Stimulated activated CD8-positive, alpha-beta memory T cell treated with anti-CD3 and anti-CD28 coated beads, Interleukin-15, amount 100 ng/mL, for 1 hour (primary cell): ENCODE measurements at places on chromosomes 16 and 17.

DNA sequence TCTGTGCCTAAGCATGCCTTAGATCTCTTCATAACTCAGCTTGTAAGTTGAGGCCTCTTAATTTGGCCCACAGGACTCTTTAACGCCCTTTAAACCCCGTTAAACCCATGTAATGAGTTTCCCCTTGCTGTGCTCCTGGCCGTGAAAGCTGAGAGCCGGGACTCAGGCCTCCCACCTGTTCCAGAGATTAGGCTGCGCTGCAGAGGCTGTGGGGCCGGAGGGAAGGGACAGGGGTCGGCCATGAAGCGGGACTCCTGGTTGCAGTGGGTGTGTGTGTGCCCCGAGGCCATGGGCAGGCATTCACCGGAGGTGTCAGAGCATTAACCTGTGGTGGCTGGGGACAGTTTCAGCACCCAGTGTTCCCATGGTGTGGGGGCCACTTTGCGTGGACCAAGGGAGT is 150.8 kb upstream of the IRX3 start:
- DNase-seq, result no peak

DNA sequence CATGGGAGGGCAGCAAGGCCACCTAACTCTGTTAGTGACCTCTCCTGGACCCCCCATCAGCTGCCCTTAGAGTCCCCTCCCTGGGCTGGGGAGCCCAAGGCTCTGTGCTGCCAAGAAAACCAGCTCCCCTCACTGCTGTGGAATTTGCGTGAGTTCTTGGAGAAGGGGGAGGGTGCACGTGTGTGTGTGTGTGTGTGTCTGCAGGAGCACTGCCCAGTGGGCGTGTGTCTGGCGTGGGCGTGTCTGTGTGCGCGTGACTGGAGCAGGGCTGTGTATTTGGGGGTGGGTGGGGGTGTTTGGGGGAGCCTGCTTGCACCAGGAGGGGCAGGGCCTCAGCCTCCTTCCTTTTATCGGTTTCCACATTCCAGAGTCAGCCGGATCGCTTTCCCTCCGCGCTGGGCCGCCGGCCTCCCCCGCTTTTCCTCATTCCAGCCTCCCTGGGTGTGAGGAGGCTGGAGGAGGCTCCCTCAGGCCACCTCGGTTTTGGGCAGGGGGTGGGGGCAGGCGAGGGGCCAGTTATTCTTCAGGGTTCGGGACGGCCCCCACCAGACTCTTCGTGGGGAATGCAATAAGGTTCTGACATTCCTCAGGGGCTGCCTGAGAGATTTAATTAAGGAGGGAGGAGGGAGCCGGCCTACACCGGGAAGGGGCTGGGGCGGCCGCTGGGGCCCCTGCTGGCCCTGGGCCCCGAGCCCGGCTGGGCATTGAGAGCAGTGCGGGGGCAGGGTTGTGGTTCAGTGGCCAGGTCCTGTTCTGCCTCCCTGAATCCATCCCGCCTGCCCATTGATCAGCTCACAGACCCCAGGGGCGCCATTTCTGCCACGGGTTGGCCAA is 2.5 kb downstream of the VASN start:
- no peak for DNase-seq

DNA sequence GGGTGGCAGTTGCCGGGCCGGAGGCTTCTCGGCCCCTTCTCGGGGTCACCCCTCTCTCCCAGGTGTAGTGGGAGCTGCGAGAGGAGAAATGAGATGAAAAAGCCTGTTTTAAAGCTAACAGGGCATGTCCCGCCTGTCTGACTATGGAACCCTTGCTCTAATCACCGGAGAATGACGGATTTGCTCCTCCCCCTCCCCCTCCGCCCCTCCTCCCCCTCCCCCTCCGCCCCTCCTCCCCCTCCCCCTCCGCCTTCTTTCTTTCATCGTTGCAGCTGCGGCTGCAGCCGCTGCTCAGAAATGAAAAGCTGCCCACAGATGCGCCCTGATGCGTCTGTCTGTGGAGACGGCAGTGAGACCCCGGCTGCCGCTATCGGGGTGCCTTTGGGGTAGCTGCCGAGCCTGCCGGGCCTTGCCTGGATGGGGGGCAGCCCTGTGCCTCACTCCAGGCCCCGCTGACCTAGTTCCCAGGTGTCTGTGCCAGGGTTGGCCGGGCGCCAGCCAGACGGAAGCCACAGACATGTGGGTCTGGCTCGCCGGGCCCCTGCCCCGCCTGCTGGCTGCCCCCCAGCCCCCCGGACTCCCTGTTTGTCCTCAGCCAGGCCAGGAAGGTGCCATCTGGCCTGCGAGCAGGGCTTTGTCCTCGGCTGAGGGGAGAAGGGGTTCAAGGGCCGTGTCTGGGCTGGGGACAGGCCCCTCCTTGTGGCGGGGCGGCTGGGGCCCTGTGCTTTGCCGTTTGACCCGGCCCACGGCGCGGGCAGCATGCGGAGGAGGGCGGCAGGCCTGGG is 37.7 kb downstream of the GINS2 start:
- no peak for DNase-seq

DNA sequence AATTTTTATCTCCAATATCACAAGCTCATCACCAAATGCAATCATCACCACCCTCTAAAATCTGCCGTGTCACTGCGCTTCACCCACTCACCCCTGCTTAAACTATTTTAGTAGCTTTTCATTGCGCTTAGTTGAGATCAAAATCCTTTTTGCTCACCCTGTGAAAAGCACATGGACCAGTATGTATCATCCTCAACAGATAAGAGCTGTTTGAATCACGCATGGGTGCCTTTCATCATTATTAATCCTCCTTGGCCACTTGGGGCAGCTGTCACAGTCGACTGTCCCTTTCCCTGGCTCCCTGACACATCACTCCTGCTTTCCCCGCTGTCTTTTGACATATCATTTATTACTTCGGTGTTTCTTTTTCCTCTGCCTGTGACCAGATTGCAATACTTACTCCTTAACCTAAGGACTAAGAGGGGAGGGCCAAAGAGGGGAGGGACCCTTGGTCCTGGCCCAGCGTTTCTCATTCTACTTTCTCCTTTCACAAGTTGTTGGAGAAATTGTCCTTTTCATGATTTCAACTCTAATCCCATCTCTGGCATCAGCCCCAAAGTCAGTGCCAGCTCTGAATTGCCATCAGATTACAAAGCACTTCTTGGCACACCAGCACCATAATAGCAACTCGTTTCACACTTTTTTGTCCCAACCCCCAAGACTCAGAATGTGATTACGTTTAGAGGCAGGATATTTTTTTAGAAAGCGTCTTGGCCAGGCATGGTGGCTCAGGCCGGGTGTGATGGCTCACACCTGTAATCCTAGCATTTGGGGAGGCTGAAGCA is 8.6 kb upstream of the KDM6B start:
- DNase-seq, result no peak

DNA sequence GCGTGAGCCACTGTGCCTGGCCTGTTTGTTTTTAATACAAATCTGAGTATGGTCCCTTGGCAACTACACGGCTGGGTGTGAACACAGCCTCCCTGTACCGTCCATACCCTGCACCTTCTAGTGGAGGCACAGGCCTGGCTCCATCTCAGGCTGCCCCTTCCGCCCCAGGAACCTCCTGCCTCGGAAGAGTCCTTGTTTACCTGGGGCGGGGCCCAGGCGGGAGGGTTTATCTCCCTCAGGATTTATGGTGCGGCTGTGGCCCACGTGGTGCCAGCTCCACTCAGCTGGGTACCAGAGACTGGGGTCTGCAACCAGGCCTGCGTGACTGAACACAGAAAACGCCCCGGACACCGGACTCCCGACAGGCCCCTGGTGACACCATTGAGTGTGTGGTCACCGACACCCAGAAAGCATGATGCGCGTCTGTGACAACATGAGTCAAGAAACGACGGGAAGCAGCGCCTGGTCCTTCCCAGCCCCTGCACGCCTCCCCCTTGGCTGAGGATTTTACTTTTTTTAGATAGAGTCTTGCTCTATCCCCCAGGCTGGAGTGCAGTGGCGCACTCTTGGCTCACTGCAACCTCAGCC is 19.0 kb downstream of the UNKL start:
- no peak for DNase-seq

- DNase-seq, result no peak
These were observed 35.2 kb downstream of the MBTPS1 start for GRCh38 chr16:84081446-84081989.

DNA sequence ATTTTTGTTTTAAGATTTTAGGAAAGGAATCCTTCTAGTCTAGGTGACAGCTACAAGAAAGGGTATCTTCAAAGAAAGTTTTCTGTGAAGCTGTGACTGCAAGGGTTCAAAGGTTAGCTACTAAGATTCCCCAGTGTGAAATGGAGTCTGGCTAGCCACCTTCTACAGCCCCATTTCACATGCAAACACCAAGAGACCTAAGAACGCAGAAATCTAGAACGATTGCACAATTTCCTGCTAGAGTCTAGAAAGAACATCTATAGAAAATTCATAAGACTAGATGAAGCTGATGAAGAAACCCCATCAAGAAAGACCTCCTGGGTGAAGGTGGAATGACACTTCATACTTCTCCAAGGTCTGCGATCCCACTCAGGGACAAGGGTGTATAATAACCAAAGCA is 77.1 kb downstream of the STX8 start:
- no peak for DNase-seq

DNA sequence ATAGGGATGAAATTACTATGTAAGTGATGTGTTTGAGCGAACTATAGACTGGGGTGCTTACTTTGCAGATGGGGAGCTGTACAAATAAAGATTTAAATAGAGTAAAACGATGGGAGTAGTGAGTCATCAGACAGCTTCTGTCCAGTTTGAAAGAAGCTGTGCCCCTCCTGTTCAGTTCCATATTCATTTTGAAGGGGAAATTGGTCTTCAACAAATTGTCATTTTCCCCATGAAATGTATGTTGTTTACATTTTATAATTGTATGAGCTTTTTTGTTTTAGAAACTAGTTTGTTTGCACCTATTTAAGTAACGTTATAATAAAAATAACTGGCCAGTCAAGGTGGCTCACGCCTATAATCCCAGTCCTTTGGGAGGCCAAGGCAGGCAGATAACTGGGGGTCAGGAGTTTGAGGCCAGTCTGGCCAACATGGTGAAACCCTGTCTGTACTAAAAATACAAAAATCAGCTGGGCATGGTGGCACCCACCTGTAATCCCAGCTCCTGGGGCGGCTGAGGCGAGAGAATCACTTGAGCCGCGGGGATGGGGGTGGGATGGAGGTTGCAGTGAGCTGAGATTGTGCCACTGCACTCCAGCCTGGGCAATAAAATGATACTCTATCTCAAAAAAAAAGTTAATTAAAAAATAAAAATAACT is 20.2 kb downstream of the SEC14L1 start:
- no peak for DNase-seq

DNA sequence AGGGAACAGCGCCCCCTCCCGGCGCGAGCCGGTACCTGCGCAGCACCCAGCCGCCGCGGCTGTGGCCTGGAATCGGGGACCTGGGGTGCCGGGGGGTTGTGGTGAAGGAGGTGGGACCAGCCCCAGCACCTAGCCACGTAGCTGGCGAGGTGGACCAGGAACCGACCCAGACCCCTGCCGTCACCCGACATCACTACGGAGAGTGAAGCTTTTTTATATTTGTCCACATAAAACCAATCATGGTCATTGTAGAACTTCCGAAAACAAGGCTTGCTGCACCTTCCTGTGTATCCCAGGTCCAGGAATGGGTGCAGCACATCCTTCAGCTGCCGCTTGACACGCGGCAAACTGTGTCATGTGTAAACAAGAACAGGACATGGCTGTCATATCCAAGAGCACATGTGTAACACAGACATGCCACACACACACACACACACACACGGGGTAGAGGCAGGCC is 1.3 kb downstream of the HBQ1 start:
- DNase-seq, result peak; percentile 66

DNA sequence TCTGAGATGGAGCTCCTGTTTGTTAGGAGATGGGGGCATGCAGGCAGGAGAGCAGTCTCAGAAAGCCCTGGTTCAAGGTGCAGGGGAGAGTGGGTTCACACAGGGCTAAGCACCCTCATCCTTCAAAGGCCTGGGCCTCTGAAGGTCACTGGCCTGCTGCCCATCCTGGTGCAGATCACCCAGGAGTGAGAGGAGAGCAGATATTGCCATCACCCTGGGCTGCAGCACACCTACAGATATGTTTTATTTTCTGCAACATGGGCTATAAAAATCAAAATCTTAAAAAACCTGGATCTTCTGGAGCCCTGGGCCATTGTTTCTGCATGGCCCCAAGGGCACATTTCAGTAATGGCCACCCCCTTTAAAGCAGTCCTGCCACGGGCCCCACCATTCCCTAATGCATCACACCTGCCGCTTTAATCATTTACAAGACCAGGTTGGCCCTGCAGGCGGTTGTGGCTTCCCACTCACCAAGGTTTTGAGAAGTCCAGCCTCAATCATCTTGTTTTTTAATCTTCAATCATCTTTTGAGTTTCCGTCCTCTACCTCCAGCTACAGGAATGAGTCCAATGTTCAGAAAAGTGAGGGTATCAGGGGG is 20.4 kb upstream of the NUP93 start:
- DNase-seq, result no peak

DNA sequence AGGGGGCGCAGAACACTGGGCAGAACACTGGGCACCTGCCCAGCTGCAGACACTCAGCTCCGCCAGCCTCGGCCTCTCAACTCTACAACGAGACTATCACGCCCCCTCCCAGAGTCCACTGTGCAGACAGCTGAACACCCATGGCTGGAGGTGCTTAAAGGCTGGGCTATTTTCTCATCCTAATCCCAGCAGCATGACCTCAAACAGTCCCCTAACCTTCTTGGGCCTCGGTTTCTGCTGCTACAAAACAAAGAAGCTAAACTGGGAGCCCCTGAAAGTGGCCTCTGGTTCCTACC is 27.7 kb upstream of the ZNF469 start:
- no peak for DNase-seq

GRCh38 chr17:76000755-76001521 is at the start of gene CDK3:
CDK3 (plus strand) TSS chr17:76000855; CDS start chr17:76001426, 571 bp downstream.
- no peak for DNase-seq

DNA sequence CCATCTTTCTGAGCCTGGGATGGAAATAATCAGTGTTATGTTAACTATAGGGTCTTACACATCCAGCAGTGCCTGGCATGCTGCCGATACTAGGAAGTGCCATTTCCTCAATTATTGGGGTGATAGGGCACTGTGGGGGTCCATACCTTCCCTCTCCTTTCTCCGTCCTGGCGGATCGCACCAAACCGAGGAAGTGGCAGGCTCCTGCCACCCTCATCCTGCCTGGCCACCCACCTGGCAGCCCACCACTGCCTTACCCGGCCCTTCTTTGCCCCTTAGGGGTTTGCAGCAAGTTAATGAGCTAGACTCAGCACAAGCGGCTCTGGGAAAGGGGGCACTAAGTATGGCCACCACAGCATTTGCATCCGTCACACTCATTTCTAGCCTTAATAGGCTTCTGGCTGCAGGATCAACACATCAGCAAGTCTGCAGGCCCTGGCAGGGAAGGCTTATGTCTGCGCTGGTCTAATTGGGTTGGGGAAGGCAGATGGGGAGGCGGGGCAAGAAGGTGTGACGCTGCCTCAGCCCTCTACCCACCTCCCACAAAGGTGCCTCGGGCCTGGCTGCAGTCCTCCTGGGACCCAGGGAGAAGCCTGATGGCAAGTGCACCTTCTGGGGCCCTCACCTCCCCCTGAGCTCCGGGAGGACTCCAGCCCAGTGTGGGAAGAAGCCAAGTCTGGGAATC is 28.6 kb downstream of the DCAKD start:
- DNase-seq, result no peak
